ENCODE measurements at places on chromosomes 6 and 20. TPM values are rescaled to one million over a fixed set of nuclear protein-coding genes. Genes with fewer than 3 reads are reported as not detected.

The LY86 gene
- 0.60 TPM for total RNA-seq

- no peak for DNase-seq
Measured at GRCh38 chr6:137362878-137363804, 131.1 kb downstream of the OLIG3 start.

The MPIG6B gene
- not detected for total RNA-seq

The VGLL2 gene
- not detected for total RNA-seq

The PSMB1 gene
- 153 TPM for total RNA-seq

The NRN1 gene
- 66.5 TPM for total RNA-seq

- no peak for DNase-seq
Measured at GRCh38 chr6:111989743-111990142, 64.2 kb upstream of the CCN6 start.

DNA sequence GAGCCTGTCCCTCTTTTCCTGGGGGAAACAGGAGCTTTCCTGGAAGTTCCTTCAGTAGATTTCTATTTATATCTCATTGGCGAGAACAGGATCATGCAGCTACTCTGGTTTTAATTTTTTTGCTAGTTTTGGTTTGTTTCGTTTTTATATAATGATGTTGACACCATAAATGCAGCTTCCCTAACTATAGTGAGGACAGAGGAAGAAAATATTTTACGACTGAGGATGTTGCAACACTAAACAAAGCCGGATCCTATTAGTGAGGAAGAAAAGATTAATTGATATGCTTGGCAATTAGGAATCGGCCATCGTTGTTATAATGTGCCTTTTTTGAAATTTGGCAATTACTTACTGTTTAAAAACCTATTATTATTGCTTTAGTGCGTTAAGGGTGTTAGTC lies 16.6 kb downstream of the KDM1B start:
- no peak for DNase-seq

GRCh38 chr20:59939879-59940128 lies 301 bp downstream of the PPP1R3D start:
- no peak for DNase-seq

- no peak for DNase-seq
Measured at GRCh38 chr6:169864148-169865020, 113.0 kb downstream of the ERMARD start.

GRCh38 chr20:10172998-10173655 lies 45.5 kb upstream of the SNAP25 start:
- DNase-seq, result no peak

The SEMG1 gene
- total RNA-seq, result not detected

The ERVFRD-1 gene
- not detected for total RNA-seq
